Spinal cord (tissue), 10 donors: ENCODE measurements at places on chromosomes 3 and 15.

- no peaks in the 10 kb centered on the region for H3K27me3 ChIP-seq
- H3K27ac ChIP-seq, result no peak overlapping the region
- H3K36me3 ChIP-seq, result peaks cover 3% of the 10 kb centered on the region
Measured at GRCh38 chr3:131033480-131034080, 6.9 kb downstream of the NEK11 start.

DNA sequence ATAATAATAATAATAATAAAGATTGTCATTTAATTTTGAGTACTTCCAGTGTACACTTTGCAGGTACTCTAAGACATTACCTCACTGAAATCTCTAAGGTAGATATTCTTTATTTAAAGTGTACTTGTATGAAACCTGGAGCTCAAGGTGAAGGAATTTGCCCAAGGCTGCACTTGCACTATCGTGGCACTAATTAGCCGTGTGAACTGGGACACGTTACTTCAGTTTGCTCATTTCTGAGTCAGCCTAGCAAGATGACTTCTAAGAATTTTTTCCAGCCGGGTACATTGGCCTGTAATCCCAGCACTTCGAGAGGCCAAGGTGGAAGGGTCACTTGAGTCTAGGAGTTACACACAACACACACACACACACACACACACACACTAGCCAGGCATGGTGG is 33.5 kb downstream of the MLH1 start:
- H3K27ac ChIP-seq, result no peak overlapping the region
- no peaks in the 10 kb centered on the region for H3K4me1 ChIP-seq
- H3K27me3 ChIP-seq, result no peaks in the 10 kb centered on the region
- H3K4me3 ChIP-seq, result no peak overlapping the region
- no peak for DNase-seq

DNA sequence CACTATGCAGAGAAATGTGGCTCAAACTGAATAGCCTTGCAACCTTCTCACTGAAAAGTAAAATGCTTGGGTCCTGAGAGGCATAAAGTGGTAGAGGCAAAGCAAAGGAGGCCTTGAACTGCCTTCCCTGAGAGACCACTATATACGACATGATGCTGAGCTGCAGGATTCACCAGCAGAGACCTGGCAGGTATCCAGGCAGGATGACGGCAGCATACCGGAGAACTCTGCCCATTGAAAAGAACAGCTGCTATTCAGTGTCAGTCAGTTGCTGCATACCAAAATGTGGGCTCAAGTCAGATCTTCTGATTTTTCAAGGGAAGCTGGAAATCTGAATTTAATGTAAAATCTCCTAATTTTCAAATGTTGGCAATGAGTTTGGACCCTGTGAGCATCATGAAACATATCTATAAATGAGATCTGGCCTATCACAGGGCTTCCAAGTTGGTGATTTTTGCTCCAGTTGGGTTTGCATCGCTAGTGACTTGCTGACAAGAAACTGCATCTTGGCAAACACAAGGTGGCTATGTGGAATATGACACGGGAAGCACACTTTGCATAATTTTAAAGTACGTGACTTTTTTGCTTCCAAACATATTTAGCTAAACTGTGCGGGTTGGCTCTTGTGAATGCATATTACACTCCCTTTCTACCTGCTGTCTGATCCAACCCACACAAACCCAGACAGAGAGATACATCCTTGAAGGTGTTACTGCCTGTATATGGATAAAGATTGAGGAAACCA is 529.0 kb downstream of the AGBL1 start:
- no peaks in the 10 kb centered on the region for H3K27me3 ChIP-seq
- no peaks in the 10 kb centered on the region for H3K4me1 ChIP-seq
- H3K36me3 ChIP-seq, result no peaks in the 10 kb centered on the region
- H3K27ac ChIP-seq, result no peak overlapping the region

GRCh38 chr15:53013329-53013728 is 223.2 kb upstream of the ONECUT1 start:
- no peak overlapping the region for H3K27ac ChIP-seq
- no peak for DNase-seq
- no peaks in the 10 kb centered on the region for H3K4me1 ChIP-seq
- H3K36me3 ChIP-seq, result no peaks in the 10 kb centered on the region
- no peak overlapping the region for H3K4me3 ChIP-seq
- H3K27me3 ChIP-seq, result no peaks in the 10 kb centered on the region

DNA sequence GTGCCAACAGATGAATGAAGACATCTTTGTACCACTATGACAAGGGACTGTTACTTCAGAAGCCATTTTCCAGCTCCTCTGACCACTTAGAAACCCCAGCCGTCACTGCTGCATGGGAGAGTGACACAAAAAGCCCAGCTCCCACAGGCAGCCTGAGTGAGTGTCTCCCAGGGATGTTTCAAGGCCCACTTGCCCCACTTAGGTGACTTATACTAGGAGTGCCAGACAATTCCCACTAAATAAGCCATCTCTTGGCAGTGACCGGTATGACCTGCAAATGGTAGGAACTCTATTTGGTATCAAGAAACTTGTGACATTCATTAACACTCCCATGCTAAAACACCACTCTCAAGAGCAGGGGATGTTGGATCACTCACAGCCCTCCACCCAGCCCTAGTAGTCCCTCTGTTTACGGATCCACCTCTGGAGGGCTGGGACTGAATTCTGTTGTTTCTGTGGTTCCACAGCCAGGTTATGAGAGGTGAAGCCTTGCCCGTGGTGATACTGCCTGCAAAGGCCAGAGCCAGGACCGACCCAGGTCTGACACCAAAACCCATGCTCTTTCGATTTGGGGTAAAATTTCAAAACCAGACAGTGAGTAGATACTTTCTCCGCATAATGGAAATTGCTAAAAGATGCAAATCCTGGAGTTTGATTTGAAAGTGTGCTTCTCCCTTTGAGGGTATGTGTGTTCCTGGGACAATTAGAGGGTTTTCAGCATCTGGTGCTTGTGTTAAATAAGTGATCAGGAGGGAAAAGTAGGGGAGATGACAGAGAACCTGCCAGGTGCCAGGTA is 14.5 kb downstream of the RBP1 start:
- peaks cover 8% of the 10 kb centered on the region for H3K36me3 ChIP-seq
- DNase-seq, result no peak
- H3K4me3 ChIP-seq, result no peak overlapping the region
- H3K27me3 ChIP-seq, result no peaks in the 10 kb centered on the region
- H3K27ac ChIP-seq, result no peak overlapping the region

- no peak overlapping the region for H3K4me3 ChIP-seq
- H3K27me3 ChIP-seq, result peaks cover 2% of the 10 kb centered on the region
- H3K4me1 ChIP-seq, result no peaks in the 10 kb centered on the region
- H3K27ac ChIP-seq, result no peak overlapping the region
- DNase-seq, result no peak
Measured at GRCh38 chr15:72421484-72421883, 23.4 kb downstream of the TMEM202 start.

GRCh38 chr15:64182859-64183370 is 20.1 kb upstream of the PPIB start:
- H3K4me3 ChIP-seq, result no peak overlapping the region
- peaks cover 5% of the 10 kb centered on the region for H3K36me3 ChIP-seq
- H3K27ac ChIP-seq, result no peak overlapping the region
- H3K27me3 ChIP-seq, result no peaks in the 10 kb centered on the region

- no peak overlapping the region for H3K4me3 ChIP-seq
- DNase-seq, result no peak
- H3K27ac ChIP-seq, result no peak overlapping the region
Measured at GRCh38 chr3:190031887-190032752, 88.6 kb downstream of the P3H2 start.

- no peak overlapping the region for H3K27ac ChIP-seq
- H3K27me3 ChIP-seq, result no peaks in the 10 kb centered on the region
- H3K4me3 ChIP-seq, result no peak overlapping the region
- H3K36me3 ChIP-seq, result no peaks in the 10 kb centered on the region
Measured at GRCh38 chr15:27702581-27702980, 396.5 kb downstream of the OCA2 start.

GRCh38 chr3:100880845-100881244 is 112.4 kb downstream of the ABI3BP start:
- no peak for DNase-seq
- no peaks in the 10 kb centered on the region for H3K27me3 ChIP-seq
- peaks cover 3% of the 10 kb centered on the region for H3K4me1 ChIP-seq
- H3K27ac ChIP-seq, result no peak overlapping the region
- no peak overlapping the region for H3K4me3 ChIP-seq

DNA sequence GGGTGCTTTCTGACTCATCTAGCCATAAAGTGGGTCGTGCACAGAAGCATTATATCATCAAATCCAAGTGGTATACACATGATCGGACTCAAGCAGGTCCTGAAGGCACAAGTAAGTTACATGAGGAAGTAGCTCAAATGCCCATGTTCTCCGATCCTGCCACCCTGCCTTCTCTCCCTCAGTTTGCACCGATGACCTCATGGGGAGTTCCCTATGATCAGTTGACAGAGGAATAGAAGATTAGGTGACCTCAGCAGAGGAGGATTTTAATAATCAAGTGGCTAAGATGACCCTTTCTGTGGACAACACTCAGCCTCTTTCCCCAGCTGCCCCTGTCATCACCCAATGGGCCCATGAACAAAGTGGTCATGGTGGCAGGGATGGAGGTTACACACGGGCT is 149.5 kb downstream of the TBC1D5 start:
- no peak for DNase-seq
- H3K4me3 ChIP-seq, result no peak overlapping the region
- no peaks in the 10 kb centered on the region for H3K4me1 ChIP-seq
- no peaks in the 10 kb centered on the region for H3K27me3 ChIP-seq
- H3K27ac ChIP-seq, result no peak overlapping the region

DNA sequence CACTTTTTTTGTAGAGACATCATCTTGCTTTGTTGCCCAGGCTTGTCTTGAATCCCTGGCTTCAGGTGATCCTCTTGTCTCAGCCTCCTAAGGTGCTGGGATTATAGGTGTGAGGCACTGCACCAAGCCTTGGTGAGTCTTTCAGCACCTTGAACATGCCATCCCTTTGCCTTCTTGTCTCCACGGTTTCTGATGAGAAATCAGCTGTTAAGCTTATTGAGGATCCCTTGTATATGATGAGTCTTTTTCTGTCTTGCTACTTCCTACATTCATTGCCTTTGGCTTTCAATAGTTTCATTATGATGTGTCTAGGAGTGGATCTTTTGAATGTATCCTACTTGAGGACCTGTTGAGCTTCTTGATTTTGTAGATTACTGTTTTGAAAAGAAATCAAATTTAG is 35.9 kb upstream of the TMCC1 start:
- DNase-seq, result no peak
- H3K27ac ChIP-seq, result no peak overlapping the region
- no peaks in the 10 kb centered on the region for H3K36me3 ChIP-seq

DNA sequence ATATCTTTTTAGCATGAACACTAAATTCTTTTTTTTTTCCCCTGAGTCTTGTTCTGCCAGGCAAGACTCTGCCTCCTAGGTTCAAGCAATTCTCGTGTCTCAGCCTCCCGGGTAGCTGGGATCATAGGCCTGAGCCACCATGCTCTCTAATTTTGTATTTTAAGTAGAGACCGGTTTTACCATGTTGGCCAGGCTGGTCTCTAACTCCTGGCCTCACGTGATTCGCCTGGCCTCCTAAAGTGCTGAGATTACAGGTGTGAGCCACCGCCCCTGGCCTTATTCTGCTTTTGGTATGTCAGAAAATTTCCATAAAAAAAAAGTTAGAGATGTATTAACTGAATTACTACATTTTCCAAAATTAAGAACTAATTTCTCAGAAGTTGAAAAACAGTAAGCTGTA is 14.3 kb downstream of the RAB11A start:
- H3K4me1 ChIP-seq, result no peaks in the 10 kb centered on the region
- H3K27me3 ChIP-seq, result no peaks in the 10 kb centered on the region
- DNase-seq, result no peak
- H3K27ac ChIP-seq, result no peak overlapping the region
- H3K36me3 ChIP-seq, result peaks cover 4% of the 10 kb centered on the region
- no peak overlapping the region for H3K4me3 ChIP-seq

- peaks cover 13% of the 10 kb centered on the region for H3K4me1 ChIP-seq
- H3K4me3 ChIP-seq, result no peak overlapping the region
- no peak overlapping the region for H3K27ac ChIP-seq
- peaks cover 19% of the 10 kb centered on the region for H3K36me3 ChIP-seq
- H3K27me3 ChIP-seq, result no peaks in the 10 kb centered on the region
Measured at GRCh38 chr15:29054171-29055045, 168.6 kb downstream of the APBA2 start.

- H3K4me3 ChIP-seq, result no peak overlapping the region
- no peaks in the 10 kb centered on the region for H3K4me1 ChIP-seq
- H3K27ac ChIP-seq, result no peak overlapping the region
Measured at GRCh38 chr3:57624801-57625200, 27.7 kb upstream of the ARF4 start.

GRCh38 chr3:105518806-105519418 is 152.2 kb downstream of the ALCAM start:
- H3K4me1 ChIP-seq, result no peaks in the 10 kb centered on the region
- H3K36me3 ChIP-seq, result no peaks in the 10 kb centered on the region
- H3K4me3 ChIP-seq, result no peak overlapping the region
- peak; percentile 53 for DNase-seq

DNA sequence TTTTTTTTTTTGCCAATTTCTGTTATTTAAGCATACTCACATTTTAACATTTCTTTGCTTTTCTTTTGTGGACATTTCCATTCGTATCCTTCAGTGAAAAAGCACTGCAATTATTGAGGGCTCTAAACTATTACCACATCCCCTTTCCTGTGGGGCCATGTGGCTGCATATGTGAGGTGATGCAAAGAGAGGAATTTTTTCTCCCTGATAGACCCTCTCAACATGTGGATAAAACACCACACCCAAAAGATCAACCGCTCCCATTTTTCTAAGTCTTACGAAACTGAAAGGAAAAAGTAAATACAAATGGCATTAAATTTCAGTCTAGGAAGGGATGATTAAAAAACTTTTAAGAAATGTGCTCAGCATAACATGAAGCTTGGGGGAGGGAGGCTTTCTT is 68.8 kb downstream of the DNAJC13 start:
- H3K4me3 ChIP-seq, result no peak overlapping the region
- H3K27ac ChIP-seq, result no peak overlapping the region
- H3K27me3 ChIP-seq, result no peaks in the 10 kb centered on the region

- no peak overlapping the region for H3K27ac ChIP-seq
- no peaks in the 10 kb centered on the region for H3K27me3 ChIP-seq
- H3K4me3 ChIP-seq, result no peak overlapping the region
- H3K36me3 ChIP-seq, result no peaks in the 10 kb centered on the region
Measured at GRCh38 chr3:90069748-90070147, 962.3 kb downstream of the EPHA3 start.

DNA sequence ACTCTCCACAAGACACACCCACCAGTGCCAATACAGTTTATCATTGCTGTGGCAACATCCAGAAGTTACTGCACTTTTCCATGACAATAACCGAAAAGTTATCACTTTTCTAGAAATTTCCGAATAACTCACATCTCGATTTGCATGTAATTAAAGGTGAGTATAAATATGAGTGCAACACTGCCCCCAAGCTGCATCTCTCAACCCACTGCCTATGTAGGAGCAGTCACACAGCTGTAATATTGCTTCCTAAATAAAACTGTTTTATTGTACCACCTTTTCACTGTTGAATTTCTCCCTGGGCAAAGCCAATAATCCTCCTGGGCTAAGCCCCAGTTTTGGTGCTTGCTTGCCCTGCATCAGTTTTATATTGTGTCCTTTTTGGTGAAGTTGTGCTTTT is 601.0 kb upstream of the EPHA6 start:
- no peaks in the 10 kb centered on the region for H3K27me3 ChIP-seq
- no peak overlapping the region for H3K4me3 ChIP-seq
- no peak overlapping the region for H3K27ac ChIP-seq
- no peak for DNase-seq
- no peaks in the 10 kb centered on the region for H3K4me1 ChIP-seq
- H3K36me3 ChIP-seq, result no peaks in the 10 kb centered on the region
